ENCODE measurements at places on chromosomes 7 and 10. TPM values are rescaled to one million over a fixed set of nuclear protein-coding genes. Genes with fewer than 3 reads are reported as not detected.
A peak's percentile ranks its signal among the peaks of the same experiment; 100 is the strongest.

- no peaks in the 10 kb centered on the region for H3K27me3 ChIP-seq
- H3K4me3 ChIP-seq: peak overlapping the region; percentile 78
- H3K4me1 ChIP-seq: peaks cover 13% of the 10 kb centered on the region
- no peak for DNase-seq
- no peak overlapping the region for H3K27ac ChIP-seq
These were observed 17.9 kb upstream of the TMEM225B start for GRCh38 chr7:99579956-99580777.

DNA sequence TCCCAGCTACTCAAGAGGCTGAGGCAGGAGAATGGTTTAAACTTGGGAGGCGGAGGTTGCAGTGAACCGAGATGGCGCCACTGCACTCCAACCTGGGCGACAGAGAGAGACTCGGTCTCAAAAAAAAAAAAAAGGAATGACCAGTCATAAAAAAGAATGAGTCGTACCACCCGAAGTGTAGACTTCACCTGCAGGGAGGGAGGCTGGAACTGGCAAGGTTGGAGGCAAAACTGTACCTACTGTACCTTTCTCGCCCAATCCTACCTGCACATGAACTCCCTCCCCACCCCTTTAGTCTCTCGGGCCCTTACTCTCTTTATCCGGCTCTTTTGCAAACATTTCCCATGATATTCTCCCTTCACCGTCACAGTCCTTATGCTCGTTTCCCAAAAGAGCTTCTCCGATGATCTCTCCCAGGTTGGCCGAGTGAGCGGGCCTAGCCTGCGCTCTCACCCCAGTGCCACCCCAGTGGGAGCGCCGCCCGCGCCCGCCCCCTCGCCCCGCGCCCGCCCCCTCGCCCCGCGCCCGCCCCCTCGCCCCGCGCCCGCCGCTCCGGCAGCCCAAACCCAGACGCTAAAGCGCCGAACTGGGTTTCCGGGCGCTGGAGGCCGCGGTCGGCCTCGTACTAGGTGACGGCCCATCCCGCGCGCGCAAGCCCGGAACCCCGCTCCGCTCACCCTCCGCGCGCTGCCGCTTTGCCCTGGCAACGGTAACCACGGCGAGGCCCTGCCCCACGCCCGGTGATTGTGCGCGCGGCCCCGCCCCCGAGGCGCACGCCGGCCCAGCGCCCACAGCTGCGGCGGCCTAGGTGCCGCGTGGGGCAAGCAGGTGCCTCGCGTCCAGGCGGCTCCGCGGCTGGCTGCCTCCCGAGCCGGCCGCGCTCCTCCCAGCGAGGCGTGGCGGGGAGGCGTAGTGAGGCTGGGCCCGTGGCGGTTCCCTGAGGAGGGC is at the start of gene SMKR1:
SMKR1 (plus strand) TSS at position 772 of the 948 bp plus-strand sequence. CDS start 294 bp downstream, outside the sequence.
- H3K27me3 ChIP-seq: peaks cover 7% of the 10 kb centered on the region
- peak within 1 kb of the TSS; percentile 71 for H3K27ac ChIP-seq
- H3K4me1 ChIP-seq: peaks cover 28% of the 10 kb centered on the region

- H3K27ac ChIP-seq: no peak overlapping the region
- no peaks in the 10 kb centered on the region for H3K27me3 ChIP-seq
- DNase-seq: no peak
- H3K4me1 ChIP-seq: peaks cover 7% of the 10 kb centered on the region
- no peak overlapping the region for H3K4me3 ChIP-seq
These were observed 373.1 kb downstream of the THSD7A start for GRCh38 chr7:11458736-11459483.

GRCh38 chr7:831596-832166 is 595 bp upstream of the SUN1 start:
- peaks cover 30% of the 10 kb centered on the region for H3K4me1 ChIP-seq
- H3K4me3 ChIP-seq: peak overlapping the region; percentile 69
- H3K36me3 ChIP-seq: peaks cover 13% of the 10 kb centered on the region
- H3K27ac ChIP-seq: peak overlapping the region; percentile 93
- H3K27me3 ChIP-seq: no peaks in the 10 kb centered on the region
- DNase-seq: no peak

Gene WDR86
- total RNA-seq: not detected

Gene ITPRIP
- total RNA-seq: 17.1 TPM

All from activated T-helper 2 cell treated with anti-CD3 and anti-CD28 coated beads, Interferon-gamma antibody, Interleukin-2, Interleukin-4, amounts not matched to agents 10 μg/mL and 5 μg/mL and 100 μg/mL, durations not matched to agents 14 hours and 24 hours and 36 hours (primary cell).